ENCODE measurements at places on chromosomes 7 and 10.

DNA sequence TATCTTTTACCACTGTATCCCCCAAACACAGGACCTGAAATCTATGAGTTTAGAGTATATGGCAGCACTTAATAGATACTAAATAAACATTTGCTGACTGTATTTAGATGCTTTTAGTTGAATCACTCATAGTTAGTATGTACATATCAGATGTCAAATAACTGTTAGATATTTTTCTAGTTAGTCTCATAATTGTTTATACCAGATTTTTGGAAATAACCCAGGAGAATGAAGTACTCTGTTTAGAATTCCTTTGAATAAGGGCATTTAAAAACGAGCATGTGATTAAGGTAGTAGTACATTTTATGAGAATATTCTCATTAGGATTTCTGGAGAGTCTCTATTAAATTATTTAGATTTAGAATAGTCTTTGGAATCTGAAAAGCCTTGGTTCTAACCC is 22.3 kb upstream of the ZEB1 start:
- no peak for DNase-seq

GRCh38 chr7:107593025-107593410 is 13.0 kb downstream of the BCAP29 start:
- DNase-seq: no peak

- DNase-seq: no peak
Observed at GRCh38 chr10:28686835-28687682, 9.7 kb downstream of the BAMBI start.

GRCh38 chr10:97701438-97702069 is 12.0 kb upstream of the MARVELD1 start:
- no peak for DNase-seq
